Neural crest cell (in vitro differentiated cells): ENCODE measurements at places on chromosomes 6 and 20.
A peak's percentile ranks its signal among the peaks of the same experiment; 100 is the strongest.

- H3K4me1 ChIP-seq, result peaks cover 53% of the 10 kb centered on the region
- H3K36me3 ChIP-seq, result peaks cover 10% of the 10 kb centered on the region
- H3K27ac ChIP-seq, result peak overlapping the region; percentile 79
- peak overlapping the region; percentile 63 for H3K4me3 ChIP-seq
- no peaks in the 10 kb centered on the region for H3K27me3 ChIP-seq
Measured at GRCh38 chr6:112879920-112880413, 532.8 kb downstream of the RFPL4B start.

DNA sequence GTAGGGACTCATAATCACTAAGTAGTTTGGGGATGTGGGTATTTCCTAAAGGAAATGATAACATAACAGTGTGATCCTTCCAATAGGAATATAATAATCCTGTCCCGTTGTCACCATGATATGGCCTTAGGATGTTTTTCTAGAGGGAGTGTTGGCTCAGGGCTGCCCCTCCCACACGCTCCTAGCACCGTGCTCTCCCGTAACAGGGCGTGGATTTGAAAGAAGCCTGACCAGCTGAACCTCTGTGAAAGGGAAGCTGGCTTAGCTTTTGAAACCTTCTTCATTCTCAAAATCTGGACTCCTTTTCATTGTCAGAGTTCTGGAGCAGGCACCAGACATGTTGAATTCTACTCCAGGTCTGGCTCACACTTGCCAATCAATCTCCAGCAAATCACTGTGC lies 103.4 kb upstream of the SASH1 start:
- H3K27me3 ChIP-seq, result no peaks in the 10 kb centered on the region
- no peak overlapping the region for H3K27ac ChIP-seq
- no peak overlapping the region for H3K4me3 ChIP-seq
- peaks cover 13% of the 10 kb centered on the region for H3K4me1 ChIP-seq

DNA sequence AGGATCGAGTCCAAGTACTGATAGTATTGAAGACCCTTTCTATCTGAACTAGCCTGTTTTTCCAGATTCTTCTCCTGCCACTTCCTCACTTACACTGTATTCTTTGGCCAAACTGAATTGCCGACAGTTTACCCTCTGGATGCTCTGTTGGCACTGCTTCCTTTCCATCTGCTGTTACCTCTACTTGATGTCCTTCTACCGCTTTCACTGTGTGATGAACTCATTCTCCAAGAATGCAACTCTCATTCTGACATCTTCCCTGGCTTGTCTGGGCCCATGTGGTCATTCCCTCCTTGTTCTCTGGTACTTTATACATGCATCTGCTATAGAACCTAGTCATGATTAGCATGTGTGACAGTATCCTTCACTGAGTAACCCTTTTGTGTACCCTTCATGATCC lies 16.3 kb downstream of the RPRD1B start:
- peaks cover 3% of the 10 kb centered on the region for H3K36me3 ChIP-seq
- H3K4me3 ChIP-seq, result no peak overlapping the region
- H3K27me3 ChIP-seq, result no peaks in the 10 kb centered on the region
- no peak for DNase-seq

DNA sequence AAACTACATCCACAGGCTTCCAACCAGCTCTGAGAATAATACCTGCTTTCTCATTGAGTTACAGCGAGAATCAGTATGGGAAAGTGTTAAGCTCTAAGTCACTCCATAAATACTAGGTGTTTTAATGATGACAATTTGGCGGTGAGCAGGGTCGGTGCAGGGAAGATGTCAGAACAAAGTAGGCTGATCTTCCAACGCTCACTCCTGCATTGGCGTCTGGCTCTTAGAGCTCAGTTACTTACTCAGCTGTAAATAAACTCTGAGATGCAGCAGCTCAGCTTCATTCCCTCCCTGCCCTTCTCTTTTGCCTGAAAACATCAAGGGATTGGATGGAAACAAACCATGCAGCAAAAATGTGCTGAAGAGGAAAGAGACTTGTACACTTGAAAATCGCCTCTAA lies 102.5 kb upstream of the SPACA1 start:
- no peaks in the 10 kb centered on the region for H3K36me3 ChIP-seq
- H3K4me1 ChIP-seq, result peaks cover 7% of the 10 kb centered on the region
- H3K4me3 ChIP-seq, result no peak overlapping the region
- H3K27ac ChIP-seq, result no peak overlapping the region
- H3K27me3 ChIP-seq, result no peaks in the 10 kb centered on the region

GRCh38 chr6:87674290-87674689 lies 27.7 kb downstream of the AKIRIN2 start:
- no peaks in the 10 kb centered on the region for H3K27me3 ChIP-seq
- no peak overlapping the region for H3K4me3 ChIP-seq
- no peaks in the 10 kb centered on the region for H3K4me1 ChIP-seq
- no peak overlapping the region for H3K27ac ChIP-seq

- peak overlapping the region; percentile 35 for H3K27ac ChIP-seq
- H3K4me3 ChIP-seq, result no peak overlapping the region
- DNase-seq, result no peak
- no peaks in the 10 kb centered on the region for H3K36me3 ChIP-seq
- peaks cover 12% of the 10 kb centered on the region for H3K27me3 ChIP-seq
Measured at GRCh38 chr20:58794510-58795180, 56.1 kb downstream of the GNAS-AS1 start.

- no peak overlapping the region for H3K4me3 ChIP-seq
- H3K36me3 ChIP-seq, result no peaks in the 10 kb centered on the region
- H3K4me1 ChIP-seq, result peaks cover 35% of the 10 kb centered on the region
- H3K27ac ChIP-seq, result peak overlapping the region; percentile 17
- no peak for DNase-seq
Measured at GRCh38 chr6:163984124-163984936, 569.8 kb downstream of the QKI start.

DNA sequence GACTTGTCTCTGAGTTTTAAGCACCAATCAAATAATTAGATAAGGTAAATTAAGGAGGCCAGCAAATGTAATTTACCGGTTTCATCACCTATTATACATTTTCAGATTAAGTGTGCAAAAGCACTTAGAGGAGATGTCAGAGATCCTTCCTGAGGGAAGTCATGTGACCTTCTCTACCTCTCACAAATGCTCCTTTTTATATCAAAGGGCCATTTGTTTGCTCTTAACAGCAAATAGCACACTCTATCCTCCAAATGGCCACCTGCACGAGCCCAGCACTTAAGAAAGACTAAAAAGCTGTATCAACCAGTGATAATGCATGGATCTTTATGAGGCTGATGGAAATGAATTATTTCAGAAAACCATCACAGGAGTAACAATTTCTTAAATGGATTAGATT lies 149.4 kb downstream of the ELOVL4 start:
- DNase-seq, result no peak
- peaks cover 20% of the 10 kb centered on the region for H3K4me1 ChIP-seq
- H3K27ac ChIP-seq, result no peak overlapping the region
- no peak overlapping the region for H3K4me3 ChIP-seq
- no peaks in the 10 kb centered on the region for H3K27me3 ChIP-seq

DNA sequence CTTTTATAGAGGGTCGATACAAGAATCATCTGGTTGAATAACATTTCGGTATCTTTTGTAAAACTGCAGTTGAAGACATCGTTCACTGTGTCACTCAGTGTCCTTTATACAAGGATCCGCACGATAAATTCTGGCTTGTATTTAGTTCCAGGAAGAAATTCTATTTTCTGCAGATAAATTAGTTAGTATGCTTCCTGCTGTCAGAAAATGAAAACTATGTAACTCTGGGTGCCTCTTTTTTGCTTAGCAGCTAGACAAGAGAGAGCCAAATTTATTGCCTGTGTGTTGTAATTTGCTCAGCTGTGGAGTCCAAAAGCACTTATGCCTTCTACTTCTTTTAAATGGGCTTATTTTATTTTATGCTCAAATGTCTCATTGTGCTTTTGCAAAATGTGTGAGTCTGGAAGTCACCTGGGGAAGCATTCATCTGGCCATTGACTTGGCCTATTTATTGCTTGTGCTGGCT lies 56.5 kb upstream of the KCNK16 start:
- no peak for DNase-seq
- H3K27me3 ChIP-seq, result no peaks in the 10 kb centered on the region
- H3K4me1 ChIP-seq, result peaks cover 15% of the 10 kb centered on the region
